ENCODE measurements at places on chromosomes 1 and 21.

DNA sequence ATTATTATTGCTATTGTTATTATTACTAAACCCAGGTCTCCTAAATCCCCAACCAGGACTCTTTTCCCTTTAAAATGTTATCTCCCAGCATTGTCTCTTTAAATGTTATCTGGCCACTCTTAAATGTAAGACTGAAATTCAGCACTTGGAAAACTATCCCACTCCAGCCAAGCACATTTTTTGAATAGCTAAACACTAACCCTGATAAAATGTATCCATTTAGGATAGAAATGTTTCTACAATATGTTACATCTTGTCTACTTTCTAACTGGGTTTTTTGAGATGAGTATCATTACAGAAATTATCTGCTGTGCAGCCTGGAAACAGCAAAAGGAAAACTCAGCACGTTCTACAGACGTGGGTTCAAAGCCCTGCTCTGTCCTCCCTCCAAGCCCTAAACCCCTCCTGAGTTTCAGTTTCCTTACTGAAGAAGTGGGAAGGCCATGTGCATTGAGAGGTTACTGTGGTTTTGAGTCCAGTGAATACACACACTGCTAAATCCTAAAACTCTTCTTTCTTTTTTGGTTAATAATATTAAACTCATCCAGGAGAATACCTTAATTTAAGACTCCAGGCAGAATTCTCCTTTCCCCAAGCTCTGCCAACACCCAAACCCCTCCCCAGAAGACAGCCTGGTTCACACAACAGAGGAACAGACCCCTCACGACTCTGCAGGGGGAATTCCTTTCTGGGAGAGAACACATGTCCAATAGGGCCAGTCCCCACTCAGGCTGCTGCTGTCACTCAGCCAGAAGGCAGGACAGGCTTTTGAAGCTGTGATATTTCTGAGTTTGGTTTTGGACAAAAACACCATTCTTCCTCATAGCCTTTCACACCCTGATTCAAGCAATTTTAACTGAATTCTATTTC is 41.9 kb downstream of the HIVEP3 start:
- no peak for DNase-seq

- DNase-seq: no peak
These were observed 317.0 kb downstream of the USP25 start for GRCh38 chr21:16046656-16047330.

DNA sequence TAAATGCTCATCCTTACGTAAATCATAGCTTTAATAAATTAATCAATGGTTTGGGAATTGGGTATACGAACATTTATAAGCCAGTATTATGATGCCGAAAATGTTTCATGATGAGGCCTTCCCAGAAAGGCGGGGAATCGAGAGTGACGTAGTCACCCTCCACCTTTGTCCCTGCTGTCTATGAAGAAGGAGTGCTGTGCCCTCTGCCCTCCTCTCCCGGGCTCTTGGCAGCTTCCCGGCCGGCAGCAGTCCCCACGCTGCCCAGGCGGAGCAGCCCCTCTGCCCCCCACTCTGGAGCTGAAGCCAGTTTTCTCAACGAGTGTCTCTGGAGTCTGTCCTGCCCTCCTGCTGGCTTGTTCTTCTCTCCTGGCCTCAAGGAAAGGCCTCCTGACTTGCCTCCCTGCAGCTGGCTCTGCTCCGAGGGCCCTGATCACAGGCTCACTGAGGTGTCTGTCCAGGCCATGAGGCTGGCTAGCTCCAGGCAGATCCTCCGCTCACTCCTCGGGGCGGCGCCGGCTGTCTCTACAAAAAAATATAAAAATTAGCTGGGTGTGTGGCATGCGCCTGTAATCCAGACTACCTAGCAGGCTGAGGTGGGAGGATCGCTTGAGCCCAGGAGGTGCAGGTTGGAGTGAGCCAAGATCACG is 150.7 kb upstream of the COL6A1 start:
- no peak for DNase-seq

DNA sequence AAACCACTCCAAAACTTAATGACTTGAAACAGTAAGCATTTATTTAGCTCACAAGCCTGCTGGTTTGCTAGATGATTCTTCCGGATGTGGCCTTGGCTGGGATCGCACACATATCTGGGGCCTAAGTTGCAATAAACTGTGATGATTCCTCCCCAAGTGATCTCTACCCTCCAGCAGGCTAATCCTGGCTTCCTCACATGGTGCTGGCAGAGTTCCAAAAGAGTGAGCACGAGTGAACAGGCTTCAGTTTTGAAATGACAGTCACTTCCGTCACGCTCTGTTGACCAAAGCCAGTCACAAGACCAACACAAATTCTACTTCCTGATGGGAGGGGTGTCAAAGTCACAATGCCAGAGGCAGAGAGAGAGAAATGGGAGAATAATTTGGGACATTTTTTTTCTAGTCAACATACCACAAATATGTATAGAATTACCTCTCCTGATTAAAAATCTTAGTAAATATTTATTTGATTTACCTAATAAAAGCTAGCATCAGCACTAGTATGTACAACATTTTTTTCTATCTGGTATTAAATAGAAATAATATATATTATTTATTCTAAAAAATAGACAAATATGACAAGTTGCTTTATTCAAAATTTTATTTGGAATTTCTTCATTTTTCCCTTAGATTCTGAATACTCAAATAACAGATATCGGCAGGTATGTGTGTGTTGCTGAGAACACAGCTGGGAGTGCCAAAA is 292.7 kb downstream of the TPR start:
- peak; percentile 4 for DNase-seq

DNA sequence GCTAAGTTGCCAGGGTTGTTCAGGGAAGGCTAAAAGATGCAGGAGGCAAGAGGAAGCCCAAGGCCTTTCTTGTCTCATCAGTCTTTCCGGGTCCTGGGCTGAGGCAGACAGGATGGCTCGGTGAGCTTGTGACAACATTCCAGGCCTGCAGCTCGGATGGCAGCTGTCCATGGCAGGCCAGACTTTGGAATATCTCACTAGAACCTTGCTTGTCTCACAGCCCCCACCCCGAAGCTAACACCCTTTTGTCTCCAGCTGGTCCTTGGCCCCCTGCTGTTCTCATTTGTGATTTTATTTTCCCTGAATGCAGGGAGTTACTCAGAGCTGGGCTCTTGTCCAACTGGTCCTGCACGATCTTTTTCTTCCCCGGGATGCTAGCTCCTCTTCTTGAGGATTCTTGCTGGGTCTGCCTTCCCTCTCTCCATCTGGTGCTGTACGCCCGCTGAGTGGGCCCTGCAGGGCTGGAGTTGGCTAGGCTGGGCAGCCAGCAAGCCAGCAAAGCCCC is 477.2 kb upstream of the CAMK1G start:
- DNase-seq: no peak

DNA sequence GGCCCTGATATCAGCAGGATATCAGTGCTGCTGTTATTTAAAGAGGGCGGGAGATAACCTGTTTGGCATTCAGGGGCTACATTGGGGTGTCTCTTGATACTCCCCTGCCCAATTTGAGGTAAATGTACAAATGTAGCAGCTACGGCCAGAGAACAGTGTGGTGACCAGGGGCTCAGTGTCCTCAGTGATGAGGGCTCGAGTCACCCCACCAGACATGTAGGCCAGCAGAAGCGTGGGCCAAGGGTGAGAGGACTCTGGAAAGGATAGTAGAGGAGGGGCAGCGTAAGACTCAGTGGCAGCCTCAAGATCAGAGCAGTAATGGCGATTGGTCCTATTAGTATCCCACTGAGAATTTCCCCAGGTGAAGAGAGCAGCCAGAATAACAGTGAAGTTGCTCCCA is 108.4 kb downstream of the XCL2 start:
- no peak for DNase-seq

GRCh38 chr21:36678538-36678937 is 20.4 kb upstream of the SIM2 start:
- no peak for DNase-seq

GRCh38 chr21:35102488-35103371 is 53.6 kb upstream of the RUNX1 start:
- peak; percentile 32 for DNase-seq

GRCh38 chr1:17365293-17365692 is 6.7 kb upstream of the PADI6 start:
- no peak for DNase-seq

GRCh38 chr1:113835686-113836290 is 23.5 kb upstream of the RSBN1 start:
- no peak for DNase-seq

- peak; percentile 77 for DNase-seq
These were observed 19.1 kb downstream of the RUNX3 start for GRCh38 chr1:24910751-24911650.

GRCh38 chr21:37658817-37659458 is 257.3 kb downstream of the KCNJ6 start:
- DNase-seq: no peak

DNA sequence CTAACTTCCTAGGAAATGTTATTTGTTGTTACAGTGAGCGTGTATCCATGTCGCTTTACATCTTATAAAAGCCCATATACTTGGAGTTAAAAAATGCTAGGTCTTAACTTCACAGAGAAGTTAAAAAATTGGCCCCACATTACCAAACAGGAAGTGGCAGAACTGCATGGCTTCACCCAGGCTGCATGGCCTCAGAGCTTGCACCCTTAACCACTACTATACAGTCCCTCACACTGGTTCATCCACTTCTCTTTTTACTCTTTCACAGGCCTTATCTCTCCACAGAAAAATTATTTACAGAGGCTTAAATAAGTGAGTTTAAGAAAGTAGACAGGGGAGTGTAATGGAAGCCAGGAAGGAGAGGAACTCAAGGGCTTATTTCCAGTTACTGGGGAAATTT is 402.5 kb downstream of the HHAT start:
- DNase-seq: no peak

DNA sequence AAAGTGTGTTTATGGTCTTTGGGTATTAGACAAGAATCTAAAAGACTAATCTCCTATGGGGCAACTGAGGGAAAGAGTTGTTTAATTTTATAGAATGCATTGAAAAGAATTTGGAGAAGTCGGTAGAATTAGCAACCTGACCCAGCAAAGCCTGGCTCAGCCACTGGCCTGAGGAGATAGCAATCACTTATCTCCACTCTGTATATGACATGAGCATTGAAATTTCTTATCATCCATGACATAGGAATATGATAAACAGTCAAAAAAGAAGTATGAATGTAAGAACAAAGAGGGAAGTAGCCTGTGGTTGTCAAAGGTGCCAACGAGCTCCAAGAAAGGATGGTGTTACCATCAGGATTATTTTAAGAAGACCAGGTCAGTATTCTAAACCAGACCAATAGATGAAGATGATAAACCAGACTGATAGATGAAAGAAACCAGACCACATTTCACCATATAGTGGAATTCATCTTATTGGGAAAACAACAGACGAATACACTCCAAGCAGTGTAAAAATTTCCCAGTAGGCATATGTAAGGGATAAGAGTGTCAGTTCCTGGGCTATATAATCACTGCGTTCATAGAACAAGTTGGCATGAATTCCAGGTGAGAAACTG is 35.7 kb downstream of the ASTN1 start:
- no peak for DNase-seq

GRCh38 chr1:69952676-69953075 is 252.7 kb downstream of the LRRC40 start:
- DNase-seq: no peak

DNA sequence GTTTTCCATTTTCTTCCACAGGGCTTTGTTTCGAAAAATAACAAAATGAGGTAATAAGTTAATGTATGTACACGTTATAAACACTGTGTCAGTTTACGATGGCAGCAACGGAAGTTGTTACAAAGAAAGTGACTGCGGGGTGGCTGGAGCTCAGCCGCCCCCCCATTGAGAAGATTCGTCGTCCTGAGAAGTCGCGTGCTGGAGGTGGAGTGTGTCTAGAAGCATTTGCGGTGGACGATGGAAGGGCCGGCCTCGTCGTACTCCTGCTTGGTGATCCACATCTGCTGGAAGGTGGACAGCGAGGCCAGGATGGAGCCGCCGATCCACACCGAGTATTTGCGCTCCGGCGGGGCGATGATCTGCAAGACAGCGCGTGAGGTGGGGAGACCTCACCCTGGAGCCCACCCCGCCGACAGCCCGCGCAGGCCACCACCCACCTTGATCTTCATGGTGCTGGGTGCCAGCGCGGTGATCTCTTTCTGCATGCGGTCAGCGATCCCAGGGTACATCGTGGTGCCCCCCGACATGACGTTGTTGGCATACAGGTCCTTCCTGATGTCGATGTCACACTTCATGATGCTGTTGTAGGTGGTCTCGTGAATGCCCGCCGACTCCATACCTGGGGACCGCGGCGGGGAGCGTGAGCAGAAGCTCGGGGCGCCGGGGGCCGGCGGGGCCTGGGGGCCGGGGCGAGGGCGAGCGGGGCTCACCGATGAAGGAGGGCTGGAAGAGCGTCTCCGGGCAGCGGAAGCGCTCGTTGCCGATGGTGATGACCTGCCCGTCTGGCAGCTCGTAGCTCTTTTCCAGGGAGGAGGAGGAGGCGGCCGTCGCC is 2.4 kb downstream of the ACTA1 start:
- no peak for DNase-seq

- peak; percentile 12 for DNase-seq
These were observed 88.9 kb downstream of the CRB1 start for GRCh38 chr1:197356723-197357533.

DNA sequence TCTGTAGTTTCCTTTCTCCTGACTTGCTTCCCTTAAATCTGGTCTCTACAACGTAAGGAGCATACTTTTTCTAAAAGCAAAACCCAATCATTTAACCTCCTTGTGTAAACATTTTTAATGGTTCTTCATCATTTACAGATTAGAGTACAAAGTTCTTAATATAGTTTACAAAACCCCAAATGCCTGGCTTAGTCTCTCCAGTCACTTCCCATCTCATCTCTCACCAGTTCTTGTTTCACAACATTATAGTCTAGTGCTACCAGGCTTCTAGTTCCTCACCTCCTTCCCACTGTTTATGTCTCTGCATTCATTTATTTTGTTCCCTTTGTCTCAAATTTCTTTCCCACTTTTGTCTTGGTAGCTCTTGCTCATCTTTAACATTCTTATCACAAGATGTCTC is 168.4 kb downstream of the FASLG start:
- DNase-seq: no peak

DNA sequence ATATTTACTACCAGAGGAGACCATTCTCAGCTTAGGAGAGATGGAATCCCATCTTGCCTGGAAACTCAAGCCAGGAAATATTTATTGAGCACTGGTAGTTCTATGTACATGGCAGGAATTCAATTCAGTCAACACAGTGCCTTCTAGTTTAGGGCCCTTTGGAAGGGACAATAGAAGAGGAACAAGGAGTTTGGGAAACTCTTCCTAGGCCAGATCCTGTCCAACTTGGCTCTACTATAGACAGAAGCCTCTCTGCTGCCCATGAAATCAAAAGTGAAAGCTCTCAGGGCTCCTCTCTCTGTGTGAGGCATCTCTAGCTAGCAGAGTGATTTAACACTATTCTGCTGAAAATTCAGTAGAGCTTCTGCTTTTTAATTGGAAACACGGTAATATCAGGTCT is 244.6 kb upstream of the MAP1LC3C start:
- DNase-seq: no peak

DNA sequence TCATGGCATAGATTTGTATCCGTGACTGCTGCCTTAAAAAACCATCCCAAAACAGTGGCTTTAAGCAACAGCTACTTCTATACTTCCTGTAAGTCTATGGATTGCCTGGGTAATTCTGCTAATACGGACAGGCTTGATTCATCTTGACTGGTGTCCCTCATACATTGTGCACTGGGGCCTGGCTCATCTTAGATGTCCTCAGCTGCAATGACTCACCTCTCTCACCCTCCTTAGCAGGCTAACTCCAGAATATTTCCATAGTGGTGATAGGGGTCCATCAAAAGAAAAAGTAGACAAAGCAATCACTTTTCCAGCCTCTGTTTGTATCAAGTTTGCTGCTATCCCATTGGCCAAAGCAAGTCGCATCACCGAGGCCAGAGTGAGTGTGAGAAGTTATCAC is 409.1 kb upstream of the KAZN start:
- DNase-seq: no peak

- DNase-seq: no peak
These were observed 102.7 kb upstream of the GCLM start for GRCh38 chr1:94011709-94012595.
